IMR-90 (cell line): ENCODE measurements at places on chromosomes 7 and 10.

DNA sequence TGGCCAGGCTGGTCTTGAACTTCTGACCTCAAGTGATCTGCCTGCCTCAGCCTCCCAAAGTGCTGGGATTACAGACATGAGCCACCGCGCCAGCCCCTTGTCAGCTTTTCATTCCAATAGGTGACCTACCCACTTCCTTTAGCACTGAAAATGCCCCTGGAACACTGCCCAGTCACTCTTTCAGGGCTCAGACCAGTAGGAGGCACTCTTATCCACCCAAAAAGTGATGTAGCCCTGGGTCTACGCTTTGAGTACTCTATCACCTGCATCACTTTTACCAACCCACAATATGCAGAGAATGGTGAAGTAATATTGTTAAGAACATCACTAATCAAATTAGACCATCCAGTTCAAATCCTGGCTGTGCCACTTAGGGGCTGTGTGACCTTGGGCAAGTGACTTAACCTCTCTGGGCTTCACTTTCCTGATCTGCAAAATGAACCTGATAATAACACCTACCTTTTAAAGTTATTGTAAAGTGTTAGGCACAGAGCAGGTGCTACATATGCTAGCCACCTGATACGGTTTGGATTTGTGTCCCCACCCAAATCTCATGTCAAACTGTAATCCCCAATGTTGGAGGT, 5.2 kb downstream of the CALN1 start:
- no peak for DNase-seq

DNA sequence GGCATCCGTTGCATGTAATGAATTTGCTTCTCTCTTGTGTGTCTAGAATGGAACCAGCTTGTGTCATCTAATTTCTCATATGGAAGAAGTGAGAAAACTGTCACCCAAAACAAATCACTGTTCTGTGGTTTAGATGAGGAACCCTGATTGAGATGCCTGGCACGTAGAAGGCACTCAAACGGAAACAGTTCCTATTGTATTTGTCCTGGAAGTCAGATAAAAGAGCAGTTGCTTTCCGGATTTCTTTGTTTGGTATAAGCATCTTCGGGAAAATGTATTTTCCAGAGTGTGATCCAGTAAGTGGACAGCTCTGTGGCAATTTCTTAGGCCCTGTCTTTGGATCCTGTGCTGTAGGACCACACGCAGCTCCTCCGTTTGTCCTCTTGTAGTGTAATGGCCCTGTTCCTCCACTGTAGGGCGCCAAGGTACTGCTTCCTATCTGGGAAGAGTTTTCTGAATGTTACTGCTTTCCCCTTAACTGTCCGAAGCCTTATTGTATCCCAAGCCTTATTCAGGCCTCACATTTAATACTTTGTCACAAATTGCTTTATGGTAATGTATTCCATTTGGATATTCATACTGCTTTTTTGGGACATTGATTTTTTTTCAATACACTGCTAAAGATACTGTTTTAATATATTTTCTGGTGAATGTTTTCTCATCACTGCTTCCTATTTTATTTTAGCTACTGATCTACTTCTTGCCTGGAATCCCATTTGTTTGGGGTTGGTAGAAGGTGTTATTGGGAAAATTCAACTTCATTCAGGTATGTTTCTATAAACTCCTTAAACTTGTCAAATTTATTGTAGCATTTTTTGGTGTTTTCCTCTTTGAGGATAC, 24.8 kb downstream of the INPP5F start:
- DNase-seq, result peak; percentile 82

DNA sequence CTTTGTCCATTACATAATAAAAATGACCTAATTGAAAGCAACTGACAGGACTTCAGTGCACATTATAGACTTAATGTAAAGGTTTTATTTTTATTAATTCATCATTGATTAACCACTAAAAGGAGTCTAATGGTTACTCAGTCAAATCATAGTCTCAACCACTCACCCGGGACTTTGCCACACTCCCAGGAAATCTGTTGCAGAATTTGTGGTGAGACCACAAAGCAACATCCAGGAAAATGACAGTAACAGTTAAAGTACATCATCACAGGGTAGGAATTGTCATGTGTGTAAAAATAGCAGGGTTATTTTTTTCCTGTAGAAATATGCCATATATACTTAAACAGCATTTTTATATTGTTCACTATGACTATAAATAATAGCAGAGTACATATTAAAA, 6.3 kb upstream of the HGF start:
- DNase-seq, result peak; percentile 31

DNA sequence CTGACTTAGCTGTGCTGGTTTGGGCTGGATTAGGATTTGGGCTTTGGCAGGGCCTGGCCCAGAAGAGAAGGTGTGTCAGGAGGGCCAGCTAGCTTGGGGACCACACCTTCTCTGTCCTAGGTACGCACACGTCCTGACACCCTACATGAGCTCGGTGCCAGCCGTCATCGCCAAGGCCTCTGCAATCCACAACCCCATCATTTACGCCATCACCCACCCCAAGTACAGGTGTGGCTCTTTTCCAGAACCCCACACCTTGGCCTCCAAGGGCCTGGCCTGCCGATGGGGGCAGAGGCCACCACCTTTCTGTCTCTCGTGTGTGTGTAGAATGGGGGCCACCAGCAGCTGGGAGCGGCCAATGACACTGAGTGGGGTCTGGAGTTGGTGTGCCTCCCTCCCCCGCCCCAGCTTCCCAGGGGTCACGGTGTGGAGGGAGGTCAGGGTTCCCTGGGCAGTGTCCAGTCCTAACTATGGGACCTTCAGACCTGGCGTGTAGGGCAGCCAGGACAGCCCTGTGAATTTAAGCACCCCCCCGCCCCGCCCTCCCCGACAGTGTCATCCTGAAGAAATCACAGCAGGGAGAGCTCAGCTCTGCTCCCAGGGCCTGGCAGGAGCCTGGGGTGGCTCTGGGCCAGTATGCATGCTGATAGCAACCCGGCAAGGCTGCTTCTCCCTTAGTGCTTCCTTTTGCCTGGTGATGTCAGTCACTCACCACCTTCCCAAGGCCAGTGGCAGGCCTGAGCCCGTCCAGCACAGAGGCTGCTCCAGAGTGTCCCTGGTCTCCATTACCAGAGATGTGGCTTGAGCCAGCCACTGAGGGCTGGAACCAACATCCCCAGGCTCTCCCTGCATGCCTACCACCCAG, 6.9 kb upstream of the LDB3 start:
- DNase-seq, result peak; percentile 46
